ENCODE measurements at places on chromosomes 7 and 10.

- peak; percentile 82 for DNase-seq
Observed at GRCh38 chr10:90751107-90751997, 106.5 kb downstream of the HTR7 start.

DNA sequence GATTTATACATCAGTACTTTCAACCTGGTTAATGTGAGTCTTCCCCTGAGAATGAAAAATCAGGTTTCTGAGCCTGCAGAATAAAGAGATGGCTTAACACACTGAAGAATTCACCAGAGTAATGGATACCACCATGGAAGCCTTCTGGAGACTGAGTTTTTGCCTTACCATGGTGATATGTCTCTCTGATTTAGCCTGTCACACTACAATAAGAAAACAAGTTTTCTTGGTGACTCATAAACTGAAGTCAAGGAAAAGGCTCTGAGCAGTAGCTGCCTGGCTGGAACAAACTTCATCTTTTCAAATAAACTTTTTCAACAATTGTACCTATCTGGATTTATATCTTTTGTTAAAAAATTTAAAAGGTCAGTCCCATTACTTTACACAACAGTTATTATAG lies 229.0 kb downstream of the PRPF18 start:
- no peak for DNase-seq

GRCh38 chr7:138500892-138501291 lies 40.8 kb downstream of the TRIM24 start:
- DNase-seq = no peak

DNA sequence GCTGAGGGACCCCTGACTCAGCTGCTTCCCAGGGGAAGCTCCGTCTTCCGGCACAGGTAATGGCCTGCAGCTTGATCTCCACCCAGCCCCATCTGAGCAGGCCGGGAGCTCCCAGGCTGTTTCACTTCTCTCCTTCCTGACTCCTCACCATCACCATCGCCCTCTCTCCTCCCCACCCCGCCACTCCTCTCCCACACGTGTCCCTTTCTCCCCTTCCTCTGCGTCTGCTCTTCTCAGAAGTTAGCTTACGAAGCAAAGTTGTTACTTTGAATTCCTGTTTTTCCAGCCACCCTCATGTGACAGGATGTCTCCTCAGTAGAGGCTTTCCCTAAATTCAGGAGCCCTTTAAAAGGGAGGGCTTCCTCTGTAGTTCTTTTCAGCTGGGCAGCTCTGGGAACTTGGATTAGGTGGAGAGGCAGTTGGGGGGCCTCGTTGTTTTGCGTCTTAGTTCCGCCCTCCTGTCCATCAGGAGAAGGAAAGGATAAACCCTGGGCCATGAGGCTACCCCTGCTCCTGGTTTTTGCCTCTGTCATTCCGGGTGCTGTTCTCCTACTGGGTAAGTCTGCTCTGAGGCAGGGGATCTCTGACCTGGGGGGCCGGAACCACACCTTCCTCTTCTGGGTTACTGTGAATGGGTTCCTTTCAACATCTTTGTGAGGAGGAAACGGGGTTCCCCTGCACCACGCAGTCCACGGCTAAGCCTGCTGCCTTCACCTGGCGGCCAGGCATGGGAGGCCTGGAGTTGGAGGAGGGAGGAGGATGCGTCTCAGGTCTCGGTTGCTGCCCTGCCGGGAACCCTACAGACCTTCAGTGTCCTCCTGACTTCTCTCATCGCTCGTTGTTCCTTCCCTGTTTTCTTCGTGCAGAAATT lies at the start of gene MRC1:
TSS of gene MRC1 (plus strand) at position 378 of the 871 bp plus-strand sequence. CDS start at position 496, 118 bp downstream.
- no peak for DNase-seq

DNA sequence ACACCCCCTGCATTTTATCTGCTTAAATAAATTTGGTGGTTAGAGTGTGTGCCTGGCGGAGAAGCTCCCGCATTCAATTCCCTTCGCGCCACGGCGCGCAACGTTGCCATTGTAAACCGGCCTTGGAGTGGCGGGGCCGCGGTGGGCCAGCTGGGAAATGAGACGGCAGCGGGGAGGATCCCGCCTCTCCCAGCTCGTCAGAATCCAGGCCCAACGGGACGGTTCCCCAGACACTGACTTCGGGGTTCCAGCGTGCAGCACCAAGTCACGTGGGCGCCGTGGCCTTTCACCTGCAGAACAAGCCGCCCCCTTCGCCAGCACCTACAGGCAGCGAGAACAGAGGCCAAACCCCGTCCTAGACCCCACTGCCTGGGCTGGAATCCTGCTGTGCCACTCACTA lies 103.4 kb downstream of the GRID1 start:
- DNase-seq = no peak

GRCh38 chr10:56296618-56297017 lies 64.4 kb downstream of the ZWINT start:
- peak; percentile 10 for DNase-seq

GRCh38 chr10:72291019-72291532 lies 17.4 kb downstream of the DDIT4 start:
- no peak for DNase-seq

GRCh38 chr7:32158076-32158475 lies 87.9 kb upstream of the PDE1C start:
- DNase-seq = no peak

- DNase-seq = peak; percentile 32
Observed at GRCh38 chr10:13056456-13057077, 43.4 kb upstream of the OPTN start.

DNA sequence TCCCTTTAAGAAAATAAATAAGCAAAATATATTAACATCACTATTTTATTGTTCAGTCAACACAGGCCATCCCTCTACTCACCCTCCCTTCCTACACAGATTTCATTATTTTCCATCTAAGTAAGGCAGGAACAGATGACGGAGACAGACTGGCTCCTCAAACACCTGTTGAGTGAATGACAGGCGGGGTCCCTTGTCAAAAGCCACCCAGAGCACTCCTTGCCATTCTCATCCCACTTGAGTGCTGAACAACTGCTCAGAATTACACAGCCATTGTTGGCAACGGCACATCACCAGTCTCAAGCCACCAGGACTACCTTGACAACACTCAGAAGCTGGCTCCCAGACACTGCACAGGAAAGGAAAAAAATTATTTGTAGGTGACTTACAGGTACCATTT lies 3.3 kb downstream of the GRB10 start:
- no peak for DNase-seq

DNA sequence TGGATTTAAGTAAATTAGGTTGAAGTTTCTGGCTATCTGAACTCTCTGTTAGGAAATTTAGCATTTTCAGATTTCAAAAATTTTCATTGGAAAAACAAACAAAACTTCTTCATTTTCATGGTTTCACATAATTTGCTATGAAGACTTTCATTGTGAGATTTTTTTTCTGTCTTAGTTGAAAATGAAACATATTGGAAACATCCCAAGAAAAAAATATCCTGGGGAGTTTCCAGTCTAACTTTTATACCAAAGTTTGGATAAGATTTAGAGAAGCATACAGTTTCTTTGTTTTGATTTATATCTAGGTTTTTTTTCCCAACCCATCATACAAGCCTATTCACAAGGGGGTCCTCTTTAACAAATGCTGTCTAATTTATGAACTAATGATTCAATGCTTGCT lies 300.5 kb upstream of the SEMA3A start:
- no peak for DNase-seq
